Bronchus fibroblast of lung (primary cell): ENCODE measurements at places on chromosomes 3 and 15. TPM values are rescaled to one million over a fixed set of nuclear protein-coding genes. Genes with fewer than 3 reads are reported as not detected.

CD200R1 gene
- total RNA-seq, result not detected in 2 replicates

PLSCR2 gene
- total RNA-seq, result not detected in 2 replicates

TMEM158 gene
- total RNA-seq, result 40.4 and 48.8 TPM in 2 replicates

APOD gene
- 0.74 and 1.0 TPM in 2 replicates for total RNA-seq

NPTN gene
- total RNA-seq, result 70.4 and 79.2 TPM in 2 replicates

STT3B gene
- 79.4 and 88.8 TPM in 2 replicates for total RNA-seq

GXYLT2 gene
- 9.4 and 15.0 TPM in 2 replicates for total RNA-seq

PLA1A gene
- not detected in 2 replicates for total RNA-seq

CCDC51 gene
- 17.0 and 18.9 TPM in 2 replicates for total RNA-seq

DUOX1 gene
- total RNA-seq, result under 0.01 TPM in 1 of 2 replicates, not detected in the other

TSEN2 gene
- 15.9 and 19.3 TPM in 2 replicates for total RNA-seq

LMCD1 gene
- total RNA-seq, result 73.6 and 87.3 TPM in 2 replicates

CELF6 gene
- total RNA-seq, result not detected in 2 replicates

MEIS2 gene
- total RNA-seq, result 23.6 and 25.4 TPM in 2 replicates

SLC22A13 gene
- total RNA-seq, result not detected in 2 replicates

ISLR gene
- total RNA-seq, result 10.1 and 16.1 TPM in 2 replicates

ANAPC13 gene
- total RNA-seq, result 49.2 and 64.7 TPM in 2 replicates

NMD3 gene
- total RNA-seq, result 34.8 and 35.8 TPM in 2 replicates

KBTBD13 gene
- not detected in 2 replicates for total RNA-seq

DPPA2 gene
- not detected in 2 replicates for total RNA-seq

ACY1 gene
- 52.2 and 61.7 TPM in 2 replicates for total RNA-seq

DNAH12 gene
- total RNA-seq, result under 0.01 TPM in 1 of 2 replicates, not detected in the other

VILL gene
- total RNA-seq, result 4.9 and 5.0 TPM in 2 replicates

HGD gene
- not detected in 2 replicates for total RNA-seq

SLC6A1 gene
- not detected in 2 replicates for total RNA-seq

HEG1 gene
- 40.9 and 48.9 TPM in 2 replicates for total RNA-seq

AADACL2 gene
- not detected in 2 replicates for total RNA-seq

ZBBX gene
- not detected in 2 replicates for total RNA-seq

CYP1A2 gene
- total RNA-seq, result not detected in 2 replicates

CHMP2B gene
- 20.1 and 22.9 TPM in 2 replicates for total RNA-seq

SLC6A6 gene
- total RNA-seq, result 4.5 and 5.7 TPM in 2 replicates

IQGAP1 gene
- 111 and 122 TPM in 2 replicates for total RNA-seq

CFAP92 gene
- total RNA-seq, result not detected in 2 replicates

TRIM42 gene
- not detected in 2 replicates for total RNA-seq

ROPN1 gene
- total RNA-seq, result not detected in 2 replicates

NPAP1 gene
- not detected in 2 replicates for total RNA-seq

RBP2 gene
- not detected in 2 replicates for total RNA-seq

UCN2 gene
- 1.7 and 1.9 TPM in 2 replicates for total RNA-seq

SERINC4 gene
- 0.15 TPM in 1 of 2 replicates, not detected in the other for total RNA-seq

ESYT3 gene
- 0.17 TPM in 1 of 2 replicates, not detected in the other for total RNA-seq

MBD4 gene
- 15.9 and 21.4 TPM in 2 replicates for total RNA-seq

LYZL4 gene
- total RNA-seq, result not detected in 2 replicates

LXN gene
- total RNA-seq, result 75.5 and 81.5 TPM in 2 replicates

GHRL gene
- total RNA-seq, result not detected in 2 replicates

CTXND1 gene
- total RNA-seq, result not detected in 2 replicates

SAMD7 gene
- total RNA-seq, result not detected in 2 replicates
